ENCODE measurements at places on chromosomes 2 and 18.

- DNase-seq, result no peak
Observed at GRCh38 chr2:189248141-189248540, 68.6 kb upstream of the COL5A2 start.

GRCh38 chr2:71864085-71864484 lies 283.6 kb downstream of the CYP26B1 start:
- DNase-seq, result no peak

GRCh38 chr2:77629539-77629938 lies 107.4 kb upstream of the LRRTM4 start:
- no peak for DNase-seq

DNA sequence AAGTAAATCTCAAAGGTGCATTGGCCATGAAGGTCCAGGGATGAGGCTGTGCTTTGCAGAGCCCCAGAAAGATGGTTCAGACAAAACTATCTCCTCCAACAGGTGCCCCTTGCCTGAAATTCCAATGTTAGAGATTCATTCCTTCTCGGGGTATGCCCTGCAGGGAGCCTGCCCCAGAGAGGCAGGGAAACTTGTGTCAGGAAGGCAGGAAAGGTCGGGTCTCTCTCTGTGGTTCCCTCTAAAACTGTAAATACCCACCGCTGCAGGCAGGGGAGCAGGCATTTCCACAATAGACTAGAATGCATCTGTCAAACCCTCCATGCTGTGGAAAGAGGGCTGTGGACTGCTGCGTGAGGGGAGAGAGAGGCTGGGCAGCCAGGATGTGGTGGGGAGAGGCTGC lies 207.8 kb upstream of the SMAD2 start:
- no peak for DNase-seq

- no peak for DNase-seq
Observed at GRCh38 chr2:236161531-236161930, 6.7 kb downstream of the GBX2 start.

DNA sequence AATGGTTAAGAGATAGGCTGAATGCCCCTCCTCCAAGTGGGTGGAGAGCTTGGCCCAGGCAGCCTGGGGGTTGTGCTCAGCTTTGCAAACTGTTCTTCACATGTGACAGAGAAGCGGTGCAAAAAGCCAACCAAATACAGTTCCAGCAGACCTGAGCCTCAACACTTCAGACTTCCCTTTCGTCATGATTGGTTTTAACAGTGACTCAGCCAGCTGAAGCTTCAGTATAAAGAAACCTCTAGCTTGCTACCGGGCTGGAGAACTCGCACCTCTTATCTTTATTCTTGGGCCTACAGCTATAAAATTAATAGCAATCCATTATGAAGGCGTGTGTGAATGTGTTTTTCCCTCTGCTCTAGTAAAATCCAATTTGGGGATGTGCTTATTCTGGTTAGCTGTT lies 20.0 kb downstream of the SETBP1 start:
- no peak for DNase-seq

GRCh38 chr18:45628979-45629958 lies 14.0 kb downstream of the SLC14A2 start:
- DNase-seq, result no peak

- DNase-seq, result peak; percentile 76
Observed at GRCh38 chr2:39059366-39059952, 61.4 kb downstream of the SOS1 start.

- DNase-seq, result no peak
Observed at GRCh38 chr2:51413726-51414125, 381.8 kb upstream of the NRXN1 start.

- DNase-seq, result no peak
Observed at GRCh38 chr2:20637147-20637546, 13.8 kb downstream of the HS1BP3 start.

DNA sequence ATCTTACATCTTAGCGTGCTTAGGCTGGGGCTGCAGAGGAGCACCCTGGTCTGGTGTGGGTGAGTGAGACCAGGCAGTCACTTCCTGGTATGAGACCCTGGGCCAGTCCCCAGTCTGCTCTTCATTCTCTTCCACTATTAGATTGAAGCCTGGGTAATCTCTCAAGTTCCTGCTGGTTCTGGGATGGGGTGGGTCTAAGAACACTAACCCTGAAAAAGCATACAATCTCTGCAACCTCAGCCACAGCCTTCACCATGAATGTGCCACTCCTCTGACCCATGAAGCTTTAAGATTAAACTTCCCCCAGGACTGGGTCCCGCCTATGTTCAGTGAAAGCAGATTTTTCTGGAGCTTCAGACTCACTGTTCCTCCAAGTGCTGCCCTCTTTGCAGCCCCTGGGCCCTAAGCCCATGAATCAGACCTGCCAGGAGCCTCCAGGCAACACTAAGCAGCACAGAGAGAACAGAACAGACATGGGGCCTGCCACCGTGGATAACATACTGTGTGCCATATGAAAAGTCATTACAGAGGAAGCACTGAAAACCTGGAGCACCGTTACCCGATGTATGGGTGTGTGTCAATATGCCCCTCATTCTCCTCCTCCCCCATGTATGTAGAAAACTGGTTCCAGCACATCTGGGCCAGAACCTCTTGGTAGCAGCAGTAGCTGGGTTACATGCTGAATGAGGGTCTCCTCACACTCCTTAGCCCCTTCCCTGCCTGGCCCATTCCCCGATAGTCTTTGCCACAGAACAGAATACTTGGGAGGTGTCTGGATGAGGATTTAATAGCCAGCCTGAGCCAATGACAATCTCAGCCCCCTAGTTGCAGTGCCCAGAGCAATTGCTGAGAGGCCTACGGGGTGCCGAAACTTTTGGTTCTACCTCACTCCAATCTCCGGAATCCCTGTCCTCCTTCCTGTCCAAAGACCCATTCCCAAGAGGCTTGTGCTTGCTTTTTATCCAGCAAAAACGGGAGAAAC lies 2.7 kb upstream of the SIX2 start:
- no peak for DNase-seq

GRCh38 chr2:100880730-100881129 lies 60.8 kb downstream of the NPAS2 start:
- no peak for DNase-seq

DNA sequence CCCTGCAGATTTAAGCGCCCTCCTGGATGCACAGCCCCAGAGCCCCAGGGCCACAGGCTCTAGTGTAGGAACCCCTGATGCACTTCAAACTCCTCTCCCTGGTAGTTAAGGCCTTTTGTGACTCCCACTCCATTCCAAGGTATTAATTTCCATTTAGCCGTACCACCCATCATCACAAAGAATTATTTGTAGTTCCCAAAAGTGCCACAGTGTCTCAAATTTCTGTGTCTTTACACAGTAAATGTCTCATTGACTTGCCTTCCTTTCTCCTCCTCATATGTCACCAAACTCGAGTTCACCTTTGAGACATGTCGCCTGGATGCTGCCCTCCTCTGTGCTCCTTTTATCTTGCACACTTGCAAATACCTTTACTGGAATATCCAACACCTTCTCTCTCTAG lies 25.9 kb downstream of the PECR start:
- no peak for DNase-seq

DNA sequence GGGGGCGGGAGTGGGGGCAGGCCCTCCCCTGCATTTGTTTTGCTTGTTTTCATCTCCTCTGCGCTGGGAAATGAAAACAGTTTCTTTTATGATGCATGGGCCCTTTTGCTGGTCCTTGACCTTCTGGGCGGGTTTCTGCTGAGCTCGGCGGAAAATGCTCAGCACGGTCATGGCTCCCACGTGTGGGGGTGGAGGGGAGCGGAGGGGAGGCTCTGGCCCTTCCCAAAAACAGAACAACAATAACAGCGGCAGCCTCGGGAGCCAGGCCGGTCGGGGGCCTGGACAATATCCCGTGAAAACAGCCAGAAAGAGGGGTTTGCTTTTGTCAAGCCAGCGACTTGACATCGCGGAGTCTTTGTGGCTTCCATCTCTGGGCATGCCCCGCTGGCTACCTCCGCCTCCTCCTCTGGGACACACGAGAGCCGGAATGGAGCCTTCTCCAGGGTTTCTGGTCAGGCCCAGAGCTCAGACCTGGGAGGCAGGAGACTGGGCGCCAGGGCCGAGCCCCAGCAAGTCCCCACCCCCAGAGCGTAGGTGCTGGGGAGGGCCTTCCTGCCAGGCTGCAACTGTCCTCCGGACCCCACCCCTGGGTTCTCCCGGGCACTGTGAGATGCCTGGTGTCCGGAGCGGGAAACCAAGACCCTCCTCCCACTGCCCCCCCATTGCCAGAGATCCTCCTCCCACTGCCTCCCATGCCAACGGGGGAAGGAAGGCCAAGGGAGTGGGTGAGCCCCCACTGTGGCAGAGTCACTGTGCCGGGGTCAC lies 35.9 kb upstream of the SNED1 start:
- DNase-seq, result no peak

DNA sequence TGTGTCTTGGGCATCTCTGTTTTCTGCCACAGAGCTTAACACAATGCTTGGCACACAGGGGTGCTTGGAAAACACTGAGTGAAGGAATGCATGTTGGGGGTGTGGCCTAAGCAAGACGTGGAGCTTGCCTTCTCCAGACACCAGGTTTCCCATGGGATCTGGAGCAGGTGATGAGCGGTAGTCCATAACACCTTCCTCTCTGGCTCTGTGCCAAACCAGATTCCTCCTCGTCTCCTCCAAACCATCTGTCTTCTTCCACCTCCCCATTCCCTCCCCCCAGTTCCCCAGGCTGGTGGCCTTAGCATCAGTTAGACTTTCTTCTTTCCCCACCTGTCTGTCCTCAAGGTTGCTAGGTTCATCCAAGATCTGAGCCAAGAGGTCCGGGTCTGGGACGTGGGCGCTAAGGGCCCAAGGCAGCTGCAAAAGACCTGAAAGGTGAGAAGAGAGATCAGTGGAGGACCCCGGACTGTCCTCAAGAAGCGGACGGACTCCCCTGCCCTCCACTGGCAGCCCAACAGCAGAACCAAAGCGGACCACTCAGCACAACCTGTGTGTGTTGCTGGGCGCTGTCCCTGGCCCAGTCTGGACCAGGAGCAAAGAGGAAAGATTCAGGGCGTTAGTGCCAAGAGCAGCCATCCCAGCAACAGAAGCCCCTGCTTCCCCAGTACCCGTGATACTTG lies 1.2 kb upstream of the ITM2C start:
- DNase-seq, result no peak

- DNase-seq, result peak; percentile 37
Observed at GRCh38 chr2:60806988-60807681, 51.1 kb downstream of the PAPOLG start.

DNA sequence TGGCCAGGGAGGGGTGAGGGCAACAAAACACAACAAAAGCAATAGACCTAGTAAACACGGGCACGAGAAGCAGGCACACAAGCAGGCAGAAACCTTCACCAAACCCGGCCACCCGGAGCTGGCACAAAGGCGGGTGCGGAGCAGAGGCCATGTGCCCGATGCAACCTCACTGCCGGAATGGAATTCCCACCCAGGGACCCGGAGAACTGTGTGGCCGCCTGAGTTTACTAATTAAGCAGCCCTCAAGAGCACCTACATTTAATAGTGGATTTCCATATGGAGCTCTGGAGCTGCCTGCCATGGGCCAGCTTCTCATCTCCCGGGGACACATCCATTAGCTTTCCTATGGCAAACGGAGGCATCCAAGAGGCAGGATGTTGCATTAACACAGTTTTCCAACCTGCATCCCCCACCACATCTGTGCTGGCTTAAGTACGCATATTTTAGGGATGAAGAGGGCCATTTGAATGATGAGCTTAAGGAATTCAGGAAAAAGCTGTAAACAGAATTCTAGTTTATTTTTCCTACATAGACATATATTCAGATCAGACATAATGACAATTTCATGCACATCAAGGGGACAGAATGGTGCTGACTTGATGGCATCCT lies 104.5 kb upstream of the SMIM21 start:
- no peak for DNase-seq

DNA sequence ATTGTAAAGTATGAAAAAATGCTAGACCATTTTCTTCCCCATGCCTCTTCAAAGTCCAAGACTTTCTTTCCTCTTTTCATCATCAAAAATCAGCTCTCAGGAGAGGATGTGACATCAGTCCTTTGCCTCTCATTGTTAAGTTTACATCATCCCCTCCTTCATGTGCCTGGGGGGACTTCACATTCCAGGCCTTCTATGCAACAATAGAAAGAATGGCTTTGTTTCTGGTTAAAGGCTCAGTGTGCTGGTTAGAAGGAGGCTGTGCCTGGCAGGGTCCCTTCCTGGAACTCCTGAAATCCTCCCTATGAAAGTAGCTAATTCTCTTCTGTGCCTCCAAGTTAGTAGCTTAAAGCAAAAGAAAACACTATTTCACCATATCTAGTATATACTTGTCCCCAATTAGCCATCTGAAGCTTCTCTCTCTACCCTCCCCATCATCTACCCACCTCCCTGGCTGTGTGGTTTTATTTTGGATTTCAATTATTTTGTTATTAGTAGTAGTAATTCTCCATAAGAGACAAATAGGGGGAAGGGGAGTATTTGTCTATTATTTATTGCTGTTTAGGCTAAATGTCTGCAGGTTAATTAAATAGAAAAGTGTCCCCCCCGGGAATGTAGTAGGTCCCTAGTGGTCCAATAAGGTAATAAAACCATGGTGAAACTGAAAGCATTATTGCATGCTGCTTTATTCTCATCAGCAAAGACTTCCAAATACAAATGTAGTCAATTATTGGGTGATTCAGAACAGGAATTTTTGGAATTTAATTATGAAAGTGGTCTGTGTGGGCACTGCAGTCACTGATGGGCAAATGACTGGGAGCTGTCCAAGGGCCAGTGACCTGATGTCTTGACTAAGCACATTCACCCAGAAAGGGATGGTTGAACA lies 69.0 kb downstream of the CPO start:
- no peak for DNase-seq

- DNase-seq, result no peak
Observed at GRCh38 chr2:178317811-178318210, 123.5 kb downstream of the OSBPL6 start.

GRCh38 chr18:7635948-7636347 lies 68.8 kb downstream of the PTPRM start:
- no peak for DNase-seq

- DNase-seq, result no peak
Observed at GRCh38 chr2:214139630-214140284, 271.1 kb upstream of the VWC2L start.
